ENCODE measurements at places on chromosomes 1 and 21.

DNA sequence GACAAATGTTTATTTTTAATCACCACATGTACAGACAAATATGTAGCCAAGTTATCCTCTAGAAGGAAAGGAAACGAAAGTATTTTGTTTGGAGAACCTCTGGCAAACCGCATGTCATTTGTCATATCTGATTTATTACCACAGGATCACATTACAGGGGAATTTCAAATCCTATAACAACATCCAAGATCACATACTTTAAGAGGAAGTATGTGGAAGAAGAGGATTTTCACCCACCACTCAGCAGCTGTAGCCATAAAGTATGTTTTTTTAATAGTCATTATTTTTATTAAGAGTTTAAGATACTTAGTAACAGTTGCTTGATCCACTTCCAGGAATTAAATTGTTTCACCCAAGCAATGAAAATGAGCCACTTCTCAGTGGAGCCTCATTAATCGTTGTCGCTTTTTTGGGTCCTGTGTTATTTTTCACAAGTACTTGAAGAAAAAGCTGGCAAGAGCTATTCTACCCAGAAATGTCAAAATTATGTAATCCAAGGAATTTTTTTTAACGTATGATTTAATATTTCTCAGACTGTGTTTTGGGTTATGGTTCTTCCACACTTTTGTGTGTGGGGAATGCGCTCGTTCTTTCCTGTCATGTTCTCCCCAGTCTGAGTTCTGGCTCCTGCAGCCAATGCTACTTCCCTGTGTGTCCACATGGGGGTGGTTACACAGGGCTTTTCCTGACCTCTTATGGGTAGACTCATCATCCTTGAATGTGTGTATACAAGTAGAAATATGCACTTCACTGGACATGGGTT is 6.9 kb downstream of the SERTAD4 start:
- DNase-seq, result no peak

DNA sequence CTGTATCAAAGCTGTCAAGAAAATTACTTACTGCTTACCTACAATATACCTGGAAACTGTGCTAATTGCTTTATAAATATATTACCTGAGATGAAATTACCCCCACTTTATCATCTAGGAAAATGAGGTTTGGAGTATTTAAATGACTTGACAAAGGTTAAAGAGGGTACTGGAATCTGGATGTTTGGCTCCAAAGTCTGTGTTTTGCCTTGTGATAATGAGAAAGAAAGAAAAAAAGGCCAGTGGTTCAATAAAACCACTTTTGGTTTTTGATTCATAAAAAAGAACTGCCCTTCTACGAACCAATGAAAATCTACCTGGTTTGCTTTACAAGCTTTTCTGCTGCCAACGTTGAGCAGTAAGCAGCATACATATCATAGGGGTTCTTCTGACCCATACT is 61.3 kb upstream of the MUTYH start:
- no peak for DNase-seq

DNA sequence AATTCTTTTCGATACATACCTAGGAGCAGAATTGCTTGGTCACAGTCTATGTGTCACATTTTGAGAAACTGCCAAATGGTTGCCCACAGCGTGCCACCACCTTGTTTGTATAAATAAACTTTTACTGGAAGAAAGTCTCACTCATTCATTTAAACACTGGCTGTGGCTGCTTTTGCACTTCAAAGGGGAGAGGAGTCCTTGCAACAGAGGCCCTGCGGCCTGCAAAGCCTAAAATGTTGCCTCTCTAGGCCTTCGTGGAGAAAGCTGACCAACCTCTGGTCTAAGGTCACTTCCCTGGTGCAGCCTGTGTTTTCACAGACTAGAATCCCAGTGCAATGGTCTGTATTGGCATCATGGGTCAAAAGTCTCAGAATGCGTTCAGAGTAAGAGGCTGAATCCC is 8.3 kb downstream of the RIPK4 start:
- no peak for DNase-seq

- no peak for DNase-seq
These were observed 24.5 kb downstream of the SIM2 start for GRCh38 chr21:36723371-36723881.

DNA sequence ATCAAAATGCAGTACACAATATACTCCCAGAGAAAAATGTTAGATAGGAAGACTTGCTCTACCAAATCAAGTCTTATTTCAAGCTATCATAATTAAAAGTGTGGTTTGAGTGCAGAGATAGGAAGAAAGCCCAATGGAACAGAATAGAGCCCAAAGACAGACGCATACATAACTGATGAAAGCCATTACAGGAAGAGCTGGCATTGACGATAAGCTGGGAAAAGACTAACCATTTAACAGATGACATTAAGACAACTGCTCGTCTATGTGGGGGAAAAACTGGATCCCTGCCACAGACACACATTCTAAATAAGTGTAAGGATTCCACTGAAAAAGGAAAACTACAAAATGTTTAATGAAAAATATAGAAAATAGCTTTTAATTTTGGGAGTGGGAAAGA is 85.5 kb downstream of the NGF start:
- no peak for DNase-seq

- peak; percentile 26 for DNase-seq
These were observed 24.0 kb downstream of the CDK18 start for GRCh38 chr1:205528446-205528886.

- no peak for DNase-seq
These were observed 103.8 kb downstream of the LRRC7 start for GRCh38 chr1:69671363-69672010.

- DNase-seq, result no peak
These were observed 27.0 kb downstream of the NVL start for GRCh38 chr1:224302947-224303346.

DNA sequence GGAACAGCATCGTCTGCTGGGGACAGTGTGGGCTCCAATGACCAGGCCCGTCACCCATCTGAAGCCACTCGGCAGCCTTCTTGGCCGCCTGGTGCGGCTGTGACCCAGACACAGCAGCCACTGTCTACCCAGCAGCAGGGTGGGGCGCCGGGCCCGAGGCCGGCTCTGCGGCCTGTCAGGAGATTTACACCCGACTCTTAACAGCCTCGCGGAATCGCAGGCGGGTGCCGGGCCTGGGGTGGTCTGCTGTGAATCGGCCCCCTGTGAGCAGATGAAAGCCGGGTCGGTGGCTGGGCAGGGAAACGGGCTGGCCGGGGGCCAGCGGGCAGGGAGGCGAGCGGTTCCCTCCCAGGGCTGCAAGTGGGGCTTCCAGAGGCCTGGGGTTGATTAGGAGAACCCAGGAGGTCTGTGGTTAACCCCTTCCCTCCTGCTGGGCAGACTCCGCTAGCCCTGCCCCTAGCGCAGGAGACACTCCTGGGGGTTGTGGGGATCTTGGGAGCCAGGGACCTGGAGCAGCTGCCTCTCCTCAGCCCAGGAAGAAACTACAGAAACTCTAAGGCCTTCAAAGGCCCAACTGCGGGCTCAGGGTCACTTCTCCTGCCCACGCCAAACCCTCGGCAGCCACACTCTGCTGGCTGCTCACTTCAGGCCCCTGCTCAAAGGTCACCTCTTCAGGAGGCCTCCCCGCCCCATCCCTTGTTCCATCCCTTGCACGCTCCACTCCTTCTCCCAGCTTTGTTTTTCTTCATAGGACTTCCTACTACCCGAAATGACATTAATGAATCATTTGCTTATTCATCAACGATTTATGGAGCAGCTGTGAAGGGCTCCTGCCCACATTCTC is 15.6 kb downstream of the RUNX3 start:
- no peak for DNase-seq

- no peak for DNase-seq
These were observed 106.7 kb upstream of the ADAR start for GRCh38 chr1:154714638-154715037.

DNA sequence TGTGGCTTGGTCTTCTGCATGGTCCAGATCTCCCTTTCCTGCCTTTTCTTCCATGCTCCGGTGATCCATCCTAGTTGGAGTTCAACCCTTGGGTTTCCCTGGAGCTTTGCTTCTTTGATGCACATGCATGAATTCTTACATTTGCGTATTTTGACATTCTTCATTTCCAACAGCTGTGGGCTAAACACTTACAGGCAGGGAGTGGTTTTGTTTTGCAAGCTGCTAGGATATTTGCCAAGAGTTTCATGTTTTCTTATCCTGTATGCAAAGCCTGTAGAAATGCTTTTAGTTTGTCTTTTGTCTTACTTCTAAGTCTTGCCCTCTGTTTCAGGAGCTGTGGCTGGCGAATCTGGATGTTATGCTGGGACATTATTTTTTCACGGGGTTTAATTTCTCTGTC is 90.3 kb upstream of the PAXBP1 start:
- no peak for DNase-seq
